ENCODE measurements at places on chromosomes 1 and 21. TPM values are rescaled to one million over a fixed set of nuclear protein-coding genes. Genes with fewer than 3 reads are reported as not detected.

GRCh38 chr1:61869691-61870109 lies 127.4 kb downstream of the PATJ start:
- no peak for DNase-seq

DNA sequence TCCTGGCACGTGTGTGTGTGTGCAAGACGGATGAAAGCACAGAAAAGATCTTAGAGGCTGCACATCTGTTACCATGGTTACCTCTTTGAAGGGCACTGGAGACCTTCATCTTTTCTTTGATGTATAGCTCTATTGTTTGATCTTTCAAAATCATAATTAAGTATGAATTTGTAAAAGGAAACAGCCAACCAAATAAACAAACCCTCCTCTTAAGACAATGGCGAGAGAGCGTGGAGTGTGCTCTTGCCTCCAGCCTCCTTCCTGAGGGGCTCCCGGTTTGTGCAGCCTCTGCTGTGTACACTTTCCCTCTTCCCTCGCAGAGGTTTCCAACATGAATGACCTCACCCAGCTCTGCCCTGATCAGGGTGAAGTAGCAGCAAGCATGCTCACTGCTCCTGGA lies 27.9 kb downstream of the CACNA1S start:
- no peak for DNase-seq

GRCh38 chr1:60762911-60763310 lies 319.4 kb upstream of the NFIA start:
- DNase-seq, result no peak

USH2A gene
- total RNA-seq, result not detected

CCDC30 gene
- total RNA-seq, result 1.5 TPM

CYP2J2 gene
- 0.70 TPM for total RNA-seq

DNA sequence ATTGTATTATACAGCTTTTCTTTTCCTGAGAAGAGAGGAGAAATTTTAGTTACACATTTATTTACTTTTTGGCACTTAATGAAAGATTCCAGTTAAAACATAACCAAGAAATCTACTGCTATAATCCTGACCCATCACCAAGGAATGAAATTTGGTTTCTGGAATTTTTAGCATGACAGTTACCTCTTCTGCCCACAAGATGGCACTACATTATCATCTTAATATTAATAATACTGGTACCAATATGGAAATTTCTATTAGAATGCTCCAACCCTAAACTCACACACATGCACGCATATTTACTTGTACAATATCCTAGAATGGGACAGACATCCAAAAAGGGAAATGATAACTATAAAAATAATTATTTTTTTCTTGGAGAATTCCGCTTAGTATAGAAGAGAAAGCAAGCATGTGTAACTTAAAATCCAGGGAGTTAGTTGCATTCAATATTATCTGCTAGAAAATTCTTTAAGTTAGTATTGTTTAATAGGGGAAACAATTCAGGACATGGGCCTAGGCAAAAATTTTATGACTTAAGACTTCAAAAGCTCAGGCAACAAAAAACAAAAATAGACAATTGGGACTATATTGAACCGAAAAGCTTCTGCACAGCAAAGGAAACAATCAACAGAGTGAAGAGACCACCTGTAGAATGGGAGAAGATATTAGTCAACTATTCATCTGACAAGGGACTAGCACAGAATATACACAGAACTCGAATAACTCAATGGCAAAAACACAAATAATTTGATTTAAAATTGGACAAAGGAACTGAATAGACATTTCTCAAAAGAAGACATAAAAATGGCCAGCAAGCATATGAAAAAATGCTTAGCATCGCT lies 37.4 kb downstream of the MAP3K21 start:
- DNase-seq, result no peak

ZNF697 gene
- total RNA-seq, result 0.78 TPM

GRCh38 chr1:156379420-156380165 lies 10.6 kb downstream of the RHBG start:
- DNase-seq, result no peak

THEM4 gene
- 31.4 TPM for total RNA-seq

PTPN14 gene
- 0.79 TPM for total RNA-seq

DNA sequence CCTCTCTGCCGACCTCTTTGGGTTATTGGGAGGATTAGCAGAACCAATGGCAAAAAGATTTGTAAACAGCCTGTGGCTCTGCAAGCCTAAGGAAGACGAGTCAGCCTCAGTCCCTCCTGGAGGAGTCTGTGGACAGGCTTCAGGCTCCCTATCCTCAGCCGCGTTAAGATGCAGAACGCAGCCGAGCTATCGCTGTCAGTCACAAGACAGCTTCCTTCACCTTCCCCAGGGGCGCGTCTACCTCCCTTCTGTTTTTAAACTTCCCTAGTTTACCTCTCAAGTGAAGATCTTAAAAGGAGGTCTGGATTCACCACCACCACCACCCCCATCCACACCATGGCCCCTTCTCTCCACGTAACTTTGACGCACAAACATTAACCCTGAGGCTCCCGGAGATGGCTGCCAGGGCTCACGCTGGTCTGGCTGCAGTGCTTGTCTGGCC lies 738 bp downstream of the CAMK1G start:
- DNase-seq, result no peak

GRCh38 chr21:46172863-46173528 lies 11.3 kb downstream of the SPATC1L start:
- no peak for DNase-seq

Measured in CD8-positive, alpha-beta memory T cell (primary cell).